ENCODE measurements at places on chromosomes 7 and 10. TPM values are rescaled to one million over a fixed set of nuclear protein-coding genes. Genes with fewer than 3 reads are reported as not detected.

GRCh38 chr7:123811056-123811455 is 33.9 kb upstream of the HYAL4 start:
- DNase-seq: no peak
- H3K4me1 ChIP-seq: no peaks in the 10 kb centered on the region
- no peak overlapping the region for H3K27ac ChIP-seq
- H3K4me3 ChIP-seq: no peak overlapping the region
- no peaks in the 10 kb centered on the region for H3K27me3 ChIP-seq

GRCh38 chr7:135664046-135664589 is 1.8 kb downstream of the STMP1 start:
- no peak overlapping the region for H3K27ac ChIP-seq
- H3K27me3 ChIP-seq: no peaks in the 10 kb centered on the region
- no peak overlapping the region for H3K4me3 ChIP-seq
- no peak for DNase-seq
- peaks cover 9% of the 10 kb centered on the region for H3K4me1 ChIP-seq

GRCh38 chr10:91974960-91975359 is 51.4 kb downstream of the BTAF1 start:
- DNase-seq: no peak
- no peak overlapping the region for H3K27ac ChIP-seq
- no peaks in the 10 kb centered on the region for H3K4me1 ChIP-seq
- no peaks in the 10 kb centered on the region for H3K36me3 ChIP-seq
- no peaks in the 10 kb centered on the region for H3K27me3 ChIP-seq
- H3K4me3 ChIP-seq: no peak overlapping the region

DNA sequence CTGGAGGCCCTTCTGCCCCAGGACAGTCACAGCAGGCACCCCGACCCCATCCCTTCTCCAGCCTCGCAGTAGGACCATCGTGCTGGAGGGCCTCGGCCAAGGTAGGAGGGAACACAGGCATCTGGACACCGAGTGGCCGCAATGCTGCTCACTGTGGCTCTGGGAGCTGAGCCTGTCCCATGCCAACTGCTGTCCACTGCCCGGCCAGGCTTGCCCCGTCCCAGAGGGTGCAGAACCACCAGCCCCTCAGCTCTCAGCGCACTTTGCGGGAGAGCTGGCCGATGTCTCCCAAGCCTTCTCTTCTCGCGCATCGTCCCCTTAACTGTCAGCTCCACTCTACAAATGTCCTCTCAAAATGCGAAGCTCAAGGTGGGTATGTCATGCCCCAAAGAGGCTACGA is 197.2 kb downstream of the PTPRN2 start:
- H3K4me1 ChIP-seq: no peaks in the 10 kb centered on the region
- DNase-seq: no peak
- H3K36me3 ChIP-seq: no peaks in the 10 kb centered on the region
- H3K27me3 ChIP-seq: no peaks in the 10 kb centered on the region

DNA sequence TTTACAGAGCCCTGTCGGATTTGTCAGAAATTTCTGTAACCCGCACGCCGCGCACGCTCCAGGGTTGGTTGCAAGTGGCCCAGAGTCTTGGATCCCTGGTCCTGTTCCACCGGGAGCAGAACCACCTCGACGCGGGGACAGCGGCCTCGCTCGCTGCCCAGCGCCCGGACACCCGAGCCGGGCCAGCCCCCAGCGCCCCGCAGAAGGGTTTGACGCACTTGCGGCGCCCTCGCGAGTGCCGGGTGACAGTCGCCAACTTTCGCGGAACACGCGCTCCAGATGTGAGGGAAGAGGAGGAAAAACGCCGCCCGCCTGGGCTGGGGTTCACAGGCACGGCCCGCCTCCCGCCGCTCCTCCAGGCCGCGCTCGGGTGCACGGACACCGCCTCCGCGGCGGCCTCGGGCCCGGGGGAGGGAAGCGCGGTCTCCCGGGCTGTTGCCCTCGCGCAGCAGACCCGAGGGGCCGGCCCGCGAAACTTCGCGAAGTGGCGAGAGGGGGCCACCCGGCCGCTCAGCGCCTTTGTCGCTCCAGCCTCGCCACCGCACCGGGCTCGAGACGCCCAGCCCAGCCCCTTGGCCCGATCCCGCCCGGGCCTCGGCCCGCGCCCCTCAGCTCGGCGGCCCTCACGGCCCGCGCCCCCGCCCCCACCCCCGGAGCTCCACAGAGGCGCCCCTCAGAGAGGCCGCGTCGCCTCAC is 514 bp downstream of the RNF216 start:
- peak overlapping the region; percentile 94 for H3K27ac ChIP-seq
- H3K4me1 ChIP-seq: no peaks in the 10 kb centered on the region
- peak overlapping the region; percentile 47 for H3K4me3 ChIP-seq
- H3K36me3 ChIP-seq: no peaks in the 10 kb centered on the region
- H3K27me3 ChIP-seq: no peaks in the 10 kb centered on the region

GRCh38 chr7:100486111-100486636 is 2.4 kb downstream of the NYAP1 start:
- no peak for DNase-seq
- no peaks in the 10 kb centered on the region for H3K36me3 ChIP-seq
- no peak overlapping the region for H3K4me3 ChIP-seq
- H3K4me1 ChIP-seq: peaks cover 5% of the 10 kb centered on the region
- no peak overlapping the region for H3K27ac ChIP-seq

DNA sequence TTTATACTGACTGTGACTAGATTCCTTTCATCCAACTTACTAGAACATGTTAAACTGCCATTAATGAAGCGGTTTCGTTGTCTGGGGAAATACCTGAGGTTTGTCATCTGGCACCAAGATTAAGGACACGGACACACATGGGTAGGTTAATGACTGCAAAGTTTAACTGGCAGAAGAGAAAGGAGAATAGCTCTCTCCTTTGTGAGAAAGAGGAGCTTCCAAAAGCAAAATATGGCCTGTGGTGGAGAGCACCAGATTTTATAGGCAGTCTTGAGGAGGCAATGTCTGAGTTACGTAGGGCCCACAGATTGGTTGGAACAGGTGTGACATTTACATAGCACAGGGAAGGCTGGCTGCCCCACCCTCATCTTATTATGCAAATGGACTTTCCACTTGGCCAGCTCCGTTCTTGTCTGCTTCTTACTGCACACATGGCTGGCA is 1193.0 kb upstream of the CELF2 start:
- no peaks in the 10 kb centered on the region for H3K4me1 ChIP-seq
- no peaks in the 10 kb centered on the region for H3K36me3 ChIP-seq
- no peak overlapping the region for H3K4me3 ChIP-seq
- H3K27me3 ChIP-seq: no peaks in the 10 kb centered on the region

DNA sequence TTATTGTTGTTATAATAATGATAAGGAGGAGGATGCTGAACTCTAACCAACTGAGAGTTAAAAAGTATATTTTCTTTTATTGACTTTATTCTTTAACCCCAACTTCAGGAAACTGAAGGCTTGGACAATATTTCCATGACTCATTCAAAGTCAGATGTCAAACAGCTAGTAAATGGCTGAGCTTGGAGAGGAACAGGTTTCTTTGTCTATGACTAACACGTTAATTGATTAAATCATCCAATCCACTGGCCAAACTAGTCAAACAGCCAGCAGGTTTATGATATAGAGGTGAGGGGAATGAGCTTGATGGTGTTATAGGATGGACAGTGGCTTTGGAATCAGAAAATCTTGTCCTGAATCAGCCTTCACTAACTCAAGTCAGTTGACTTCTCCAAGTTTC is 119.1 kb upstream of the WDR11 start:
- no peaks in the 10 kb centered on the region for H3K27me3 ChIP-seq
- no peak for DNase-seq
- H3K4me1 ChIP-seq: no peaks in the 10 kb centered on the region
- H3K4me3 ChIP-seq: no peak overlapping the region
- no peak overlapping the region for H3K27ac ChIP-seq

DNA sequence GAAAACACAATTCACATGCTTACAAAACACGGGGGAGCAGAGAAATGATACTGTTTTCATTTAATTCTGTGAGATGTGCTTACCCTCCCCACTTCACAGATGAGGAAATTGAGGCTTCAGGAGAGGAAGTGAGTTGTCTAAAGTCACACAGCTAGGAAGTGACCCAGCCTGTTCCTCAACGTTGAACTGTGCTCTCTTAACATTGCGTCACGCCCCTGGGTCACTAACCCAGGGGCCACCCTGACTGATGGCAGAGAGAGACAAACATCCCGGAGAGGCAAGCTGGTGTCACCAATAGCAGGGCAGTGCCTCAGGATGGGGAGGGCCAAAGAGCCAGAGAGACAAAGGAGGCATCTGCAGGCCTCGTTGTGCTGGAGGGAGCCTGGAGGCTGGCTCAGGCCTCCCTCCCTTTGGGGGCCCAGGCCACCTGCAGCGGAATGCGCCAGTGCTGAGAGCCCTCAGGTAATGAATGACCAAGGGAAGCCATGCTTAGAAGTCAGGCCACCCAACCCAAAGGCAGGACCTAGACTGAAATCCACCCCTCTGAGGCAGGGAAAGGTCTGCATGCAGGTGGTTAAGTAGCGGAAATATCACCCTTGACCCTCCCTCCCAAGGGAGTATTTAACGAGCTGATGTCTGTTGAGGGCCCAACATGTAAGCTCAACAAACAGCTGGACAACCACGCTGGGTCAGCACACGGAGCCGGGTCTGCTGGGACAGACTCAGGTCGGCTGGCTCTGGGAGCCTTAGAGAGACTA is 81.3 kb downstream of the C10orf105 start:
- DNase-seq: no peak
- no peaks in the 10 kb centered on the region for H3K36me3 ChIP-seq
- no peak overlapping the region for H3K4me3 ChIP-seq
- no peaks in the 10 kb centered on the region for H3K27me3 ChIP-seq
- H3K27ac ChIP-seq: no peak overlapping the region

- no peak overlapping the region for H3K4me3 ChIP-seq
- DNase-seq: no peak
- no peaks in the 10 kb centered on the region for H3K36me3 ChIP-seq
- H3K27ac ChIP-seq: no peak overlapping the region
- no peaks in the 10 kb centered on the region for H3K4me1 ChIP-seq
Measured at GRCh38 chr7:97373736-97374135, 256.2 kb downstream of the SDHAF3 start.

- no peaks in the 10 kb centered on the region for H3K27me3 ChIP-seq
- H3K27ac ChIP-seq: no peak overlapping the region
- H3K4me3 ChIP-seq: no peak overlapping the region
- no peak for DNase-seq
- no peaks in the 10 kb centered on the region for H3K36me3 ChIP-seq
- H3K4me1 ChIP-seq: peaks cover 3% of the 10 kb centered on the region
Measured at GRCh38 chr7:151304856-151305255, 36.8 kb upstream of the NUB1 start.

- DNase-seq: no peak
- no peaks in the 10 kb centered on the region for H3K36me3 ChIP-seq
- no peak overlapping the region for H3K4me3 ChIP-seq
Measured at GRCh38 chr7:103928581-103928980, 60.9 kb downstream of the RELN start.

DNA sequence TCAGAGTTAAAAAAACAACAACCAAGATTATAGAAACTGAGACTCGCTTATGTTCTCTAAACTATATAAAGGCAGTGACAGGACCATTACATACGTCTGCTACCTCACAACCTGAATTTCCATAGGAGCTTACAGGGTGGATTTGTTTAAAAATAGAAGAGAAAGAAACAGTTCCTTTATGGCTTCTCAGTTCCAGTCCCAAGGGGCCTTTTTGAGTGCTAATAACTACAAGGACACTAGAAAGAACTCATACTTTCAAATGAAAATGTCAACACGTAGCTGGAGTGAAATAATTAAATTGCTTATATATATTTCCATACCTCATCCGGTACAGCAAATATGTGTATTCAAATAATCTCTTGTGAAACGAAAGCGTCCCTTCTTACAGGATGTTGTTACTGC is 19.7 kb downstream of the TSPAN12 start:
- H3K4me3 ChIP-seq: no peak overlapping the region
- H3K27ac ChIP-seq: no peak overlapping the region
- no peak for DNase-seq
- no peaks in the 10 kb centered on the region for H3K36me3 ChIP-seq
- no peaks in the 10 kb centered on the region for H3K27me3 ChIP-seq

The KLLN gene
- total RNA-seq: 0.67 TPM

The GPR158 gene
- 1.5 TPM for total RNA-seq

The RTKN2 gene
- total RNA-seq: 1.2 TPM

The MEST gene
- 29.8 TPM for total RNA-seq

The STEAP4 gene
- total RNA-seq: 45.2 TPM
